Neuronal stem cell (in vitro differentiated cells): ENCODE measurements at places on chromosomes 3 and 15.

DNA sequence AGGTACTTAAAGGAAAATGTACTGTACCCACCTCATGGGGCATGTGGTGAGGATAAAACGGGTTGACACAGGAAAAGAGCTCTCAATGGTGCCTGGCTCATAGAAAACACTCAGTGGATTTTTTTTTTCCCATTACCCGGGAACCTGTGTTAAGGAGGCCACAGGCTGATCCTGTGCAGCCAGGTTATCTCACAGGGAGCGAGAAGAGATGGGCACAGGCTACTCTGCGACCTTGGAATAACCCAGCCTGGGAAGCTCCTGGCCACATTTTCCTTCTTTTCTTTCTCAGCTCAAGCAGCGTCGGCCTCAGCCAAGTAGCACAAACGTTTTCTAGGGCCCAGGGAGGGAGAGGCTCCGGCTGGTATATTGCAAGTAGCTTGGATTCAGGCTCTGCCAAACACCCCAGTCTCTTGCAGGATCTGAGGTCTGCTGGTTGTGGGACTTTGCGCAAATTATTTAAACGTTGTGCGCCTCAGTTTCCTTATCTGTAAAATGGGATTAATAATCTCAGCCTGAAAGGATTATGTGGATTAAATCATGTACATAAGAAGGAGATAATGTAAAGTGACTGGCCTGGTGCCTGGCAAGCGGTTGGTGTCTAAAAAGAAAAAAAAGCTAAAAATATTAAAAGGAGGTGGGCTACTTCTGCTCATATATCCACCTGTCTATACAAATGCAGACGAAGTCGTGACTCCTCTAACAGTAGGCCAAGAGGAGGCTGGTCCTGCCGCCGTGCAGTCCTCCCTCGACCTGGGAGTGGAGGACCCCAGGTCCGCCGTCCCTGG lies 2.2 kb downstream of the FURIN start:
- DNase-seq = no peak

DNA sequence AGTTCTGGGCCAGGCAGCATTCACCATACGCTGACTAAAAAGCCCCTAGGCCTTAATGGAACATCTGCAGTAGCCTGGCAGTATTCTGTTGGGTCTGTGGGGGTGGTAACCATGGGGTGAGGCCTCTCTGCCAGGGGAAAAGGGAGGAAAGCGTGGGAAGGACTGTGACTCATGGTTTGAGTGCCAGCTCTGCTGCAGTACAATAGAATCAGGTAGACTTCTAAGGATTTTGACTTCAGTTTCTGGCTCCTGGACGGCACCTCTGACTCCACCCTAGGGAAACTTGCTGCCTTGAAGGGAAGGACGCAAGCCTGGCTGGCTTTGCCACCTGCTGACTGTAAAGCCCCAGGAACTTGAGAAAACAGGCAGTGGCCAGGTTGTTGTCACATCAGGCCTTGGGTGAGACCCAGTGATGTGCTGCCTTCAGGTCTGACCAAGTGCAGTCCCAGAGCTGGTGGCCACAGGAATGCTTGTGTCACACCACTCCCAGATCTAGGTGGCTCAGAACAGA lies 148.6 kb downstream of the SUCNR1 start:
- no peak for DNase-seq

DNA sequence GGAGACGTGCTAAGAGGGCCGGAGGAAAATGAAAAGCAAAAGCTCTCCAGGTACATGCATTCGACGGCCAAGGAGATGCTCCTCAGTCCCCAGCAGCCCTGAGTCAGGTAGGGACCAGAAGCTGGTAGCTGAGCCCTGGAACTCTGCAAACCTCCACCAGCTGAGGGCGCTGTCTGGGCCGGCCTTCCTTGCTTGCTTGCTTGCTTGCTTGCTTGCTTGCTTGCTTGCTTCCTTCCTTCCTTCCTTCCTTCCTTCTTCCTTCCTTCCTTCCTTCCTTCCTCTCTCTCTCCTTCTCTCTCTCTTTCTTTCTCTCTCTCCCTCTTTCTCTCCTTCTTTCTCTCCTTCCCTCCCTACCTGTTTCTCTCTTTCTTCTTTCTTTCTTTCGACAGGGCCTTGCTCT lies 94.6 kb upstream of the RASGRF1 start:
- no peak for DNase-seq

- no peak for DNase-seq
Observed at GRCh38 chr3:126962756-126963155, 20.2 kb upstream of the PLXNA1 start.

DNA sequence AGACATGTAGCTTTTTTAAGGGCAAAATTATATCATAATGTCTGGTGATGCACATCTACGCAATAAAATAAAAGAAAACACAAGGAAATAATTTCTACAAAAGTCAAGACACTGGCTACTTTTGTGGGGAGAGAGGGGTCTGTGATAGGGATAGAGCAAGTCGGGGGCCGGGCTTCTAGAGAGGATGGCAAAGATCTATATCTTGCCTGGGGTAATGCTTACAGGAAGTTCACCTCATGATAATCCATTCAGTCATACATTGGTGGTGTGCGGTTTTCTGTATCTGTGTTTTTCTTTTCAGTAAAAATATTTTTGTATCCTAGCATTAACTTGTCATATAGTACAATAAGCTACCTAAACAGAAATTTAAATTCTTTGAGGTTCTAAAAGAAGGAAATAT lies 178.8 kb downstream of the ARRDC4 start:
- no peak for DNase-seq

DNA sequence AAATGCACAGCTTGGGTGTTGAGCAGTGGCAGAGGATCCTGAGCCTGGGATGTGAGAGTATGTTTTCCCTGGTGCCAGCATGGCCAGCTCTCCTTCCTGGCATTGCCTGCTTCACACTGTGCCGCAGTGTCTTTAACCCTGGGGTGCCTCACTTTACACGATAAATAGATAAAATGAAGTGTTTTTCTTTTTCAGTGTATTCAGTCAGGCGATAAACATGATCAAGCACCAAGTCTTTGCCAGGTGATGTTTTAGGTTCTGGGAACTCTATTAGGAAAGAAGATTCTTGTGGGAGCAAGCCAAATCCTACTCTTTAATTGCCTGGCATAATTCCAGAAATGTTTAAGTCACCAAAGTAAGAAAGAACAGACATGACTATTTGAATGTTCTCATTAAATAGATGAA lies 14.0 kb downstream of the ABHD6 start:
- DNase-seq = no peak

DNA sequence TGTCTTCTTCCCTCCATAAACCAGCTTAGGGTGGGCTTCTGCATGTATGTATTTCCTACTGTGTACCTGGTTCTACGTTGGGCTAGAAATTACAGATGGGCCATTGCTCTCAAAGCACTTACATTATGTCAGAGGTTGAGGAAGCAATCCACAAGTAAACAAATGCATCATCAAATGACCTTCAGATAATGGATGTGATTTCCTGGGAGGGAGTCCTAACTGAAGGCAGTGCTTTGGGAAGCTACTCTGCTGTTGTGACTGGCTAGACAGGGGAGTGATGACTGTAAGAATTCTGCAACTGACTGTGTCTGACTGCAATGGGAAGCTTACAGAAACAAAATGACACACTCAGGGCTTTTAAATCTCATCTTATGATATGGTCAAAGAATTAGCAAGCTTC lies 71.0 kb upstream of the PRR23E start:
- DNase-seq = no peak

DNA sequence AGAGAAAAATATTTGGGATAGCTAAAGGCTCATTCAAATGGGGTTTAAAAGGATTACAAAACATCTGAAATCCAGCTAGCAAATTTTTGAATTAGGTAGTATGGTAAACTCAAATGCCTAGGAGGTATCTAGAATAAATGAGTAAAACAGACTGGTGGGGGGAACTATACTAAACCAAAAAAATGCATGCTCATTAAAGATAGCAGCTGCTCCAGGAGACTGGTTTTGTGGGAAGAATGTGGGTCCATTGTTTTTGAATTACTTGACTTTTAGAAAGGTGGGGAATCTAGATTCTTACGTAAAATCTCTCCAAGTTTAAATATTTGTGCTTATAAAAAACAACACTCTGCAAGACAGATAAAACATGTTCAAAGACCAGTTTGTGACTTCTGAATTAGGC lies 73.8 kb downstream of the LEKR1 start:
- no peak for DNase-seq

- DNase-seq = no peak
Observed at GRCh38 chr3:39533226-39533625, 65.7 kb downstream of the MOBP start.

DNA sequence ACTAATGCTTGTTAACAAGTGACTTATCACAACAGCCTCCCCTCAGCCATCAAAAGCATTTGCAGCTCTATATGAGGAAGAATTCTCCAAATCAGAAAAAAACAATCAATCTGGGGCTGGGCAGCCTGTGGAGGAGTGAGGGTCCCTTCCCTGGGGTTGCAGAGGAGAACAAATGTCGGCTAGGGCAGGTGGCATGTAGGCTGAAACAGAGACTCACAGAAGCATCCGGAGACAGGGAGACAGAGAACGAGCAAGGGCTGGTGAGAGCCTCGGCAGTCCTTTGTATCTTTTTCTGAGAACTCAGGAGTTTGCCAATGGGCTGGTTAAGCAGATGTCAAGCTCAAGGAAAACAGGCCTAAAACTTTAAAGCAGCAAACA lies 15.8 kb downstream of the ITGA11 start:
- no peak for DNase-seq

DNA sequence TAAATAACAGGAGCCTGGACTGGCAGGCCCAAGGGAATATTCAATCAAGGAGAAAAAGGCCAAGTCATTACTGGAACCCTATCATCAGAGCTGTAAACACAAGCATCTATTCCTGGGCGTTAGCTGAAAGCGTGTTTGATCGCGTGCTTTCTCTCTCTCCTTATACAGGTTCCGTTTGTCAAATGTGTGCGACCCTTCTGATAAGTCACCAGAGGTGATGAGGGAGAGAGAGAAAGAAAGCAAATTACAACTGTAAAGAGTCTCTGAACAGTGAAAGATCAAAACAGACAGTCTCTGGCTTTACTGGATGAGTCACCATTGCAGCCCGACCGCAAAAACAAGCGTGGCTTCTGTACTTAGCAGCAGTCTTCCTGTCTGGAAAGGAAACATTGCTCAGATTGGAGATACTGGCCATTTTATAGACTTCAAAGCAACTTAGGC lies 39.5 kb upstream of the TPRG1 start:
- DNase-seq = no peak

GRCh38 chr15:78873793-78874765 lies 1.4 kb downstream of the MORF4L1 start:
- no peak for DNase-seq

- no peak for DNase-seq
Observed at GRCh38 chr15:25250011-25250596, 188.7 kb downstream of the UBE3A start.

DNA sequence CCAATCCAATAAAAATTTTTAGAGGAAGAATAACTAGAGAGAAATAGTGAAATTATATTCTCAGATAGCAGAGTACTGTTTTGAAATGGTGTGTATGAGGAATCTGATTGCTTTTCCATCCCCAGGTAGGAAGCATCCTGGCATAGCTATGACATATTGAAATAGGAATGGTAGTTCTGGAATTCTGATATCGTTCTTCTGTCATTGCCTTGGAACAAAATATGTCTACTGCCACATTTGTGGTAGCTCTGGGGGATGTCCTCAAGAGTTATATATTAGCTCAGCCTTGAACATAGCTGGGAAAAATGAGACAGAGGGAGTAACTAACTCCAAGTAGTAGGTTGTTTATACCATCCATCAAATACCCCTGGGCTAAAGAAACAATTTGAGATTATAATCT lies 950.7 kb downstream of the MCTP2 start:
- DNase-seq = no peak

GRCh38 chr15:72722071-72722696 lies 36.2 kb downstream of the BBS4 start:
- DNase-seq = peak; percentile 51

GRCh38 chr3:149118724-149119123 lies 10.7 kb upstream of the HPS3 start:
- DNase-seq = no peak

- no peak for DNase-seq
Observed at GRCh38 chr3:185717121-185717520, 107.7 kb downstream of the IGF2BP2 start.

DNA sequence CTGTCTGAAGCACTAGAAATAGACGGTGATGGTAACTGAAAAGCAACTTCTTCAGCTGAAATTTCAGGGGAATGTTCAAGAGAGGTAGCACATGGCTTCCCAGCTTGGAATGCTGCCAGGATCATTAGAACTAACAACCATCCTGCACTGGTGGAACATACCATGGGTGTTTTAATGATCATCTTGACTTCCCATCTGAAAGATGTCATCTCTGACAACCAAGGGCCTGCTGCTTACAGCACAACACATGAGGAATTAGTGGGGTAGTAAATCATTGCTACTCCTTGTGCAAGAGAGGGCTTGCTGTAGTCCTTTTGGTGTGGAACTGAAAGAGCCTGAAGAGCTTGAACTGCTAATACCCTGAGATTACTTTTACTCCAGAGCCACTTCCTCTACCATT lies 853.7 kb downstream of the MCTP2 start:
- DNase-seq = no peak
